ENCODE measurements at places on chromosomes 3 and 15. TPM values are rescaled to one million over a fixed set of nuclear protein-coding genes. Genes with fewer than 3 reads are reported as not detected.

Gene C2CD4B
- 5.7 TPM for total RNA-seq

Gene PYGO1
- 36.4 TPM for total RNA-seq

Gene SYNM
- total RNA-seq = 32.7 TPM

Gene TMEM45A
- 16.9 TPM for total RNA-seq

Gene PRKCD
- total RNA-seq = 5.9 TPM

Gene GPR15
- not detected for total RNA-seq

Gene CCR4
- total RNA-seq = 0.22 TPM
